Right renal pelvis (tissue), 4 donors: ENCODE measurements at places on chromosomes 3 and 15.

DNA sequence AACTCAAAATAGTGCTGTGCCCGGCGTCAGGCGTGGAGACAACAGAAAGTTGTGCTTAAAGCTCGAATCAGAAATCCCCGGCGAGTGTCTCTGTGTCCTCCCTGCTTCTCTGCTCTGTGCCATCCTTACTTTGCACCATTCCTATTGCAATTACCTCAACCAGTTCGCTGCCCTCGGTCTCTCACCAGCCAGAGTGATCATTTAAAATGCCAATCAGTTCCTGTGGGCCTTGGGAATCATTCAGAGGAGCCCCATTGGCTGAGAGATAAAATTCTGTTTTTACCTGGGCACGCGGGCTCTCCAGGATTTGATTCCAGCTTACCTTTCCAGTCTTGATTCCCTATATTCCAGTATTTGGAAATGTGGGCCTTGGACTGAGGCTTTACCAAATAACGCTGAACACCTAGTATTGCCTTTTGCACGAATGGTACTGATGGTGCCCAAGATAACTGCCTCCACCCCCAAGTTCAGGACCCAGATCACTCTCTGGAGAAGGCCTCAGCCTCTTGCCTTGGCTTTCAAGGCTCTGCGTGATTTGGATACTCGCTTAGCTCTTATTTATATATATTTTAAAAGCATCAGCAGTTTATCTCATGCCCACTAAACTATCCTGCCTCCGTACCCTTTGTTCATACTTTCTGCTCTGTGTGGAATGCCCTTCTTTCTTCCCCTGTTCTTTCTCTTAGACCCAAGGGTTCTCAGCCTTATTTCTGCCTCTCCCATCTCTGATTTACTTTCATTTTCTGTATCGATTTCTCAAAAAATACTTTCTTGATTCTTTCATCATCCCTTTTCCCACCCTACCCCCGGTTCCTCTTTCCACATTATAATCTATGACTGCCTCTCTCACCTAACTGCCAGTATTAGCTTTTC, 863 bp downstream of the PSMA4 start:
- no peak for DNase-seq

DNA sequence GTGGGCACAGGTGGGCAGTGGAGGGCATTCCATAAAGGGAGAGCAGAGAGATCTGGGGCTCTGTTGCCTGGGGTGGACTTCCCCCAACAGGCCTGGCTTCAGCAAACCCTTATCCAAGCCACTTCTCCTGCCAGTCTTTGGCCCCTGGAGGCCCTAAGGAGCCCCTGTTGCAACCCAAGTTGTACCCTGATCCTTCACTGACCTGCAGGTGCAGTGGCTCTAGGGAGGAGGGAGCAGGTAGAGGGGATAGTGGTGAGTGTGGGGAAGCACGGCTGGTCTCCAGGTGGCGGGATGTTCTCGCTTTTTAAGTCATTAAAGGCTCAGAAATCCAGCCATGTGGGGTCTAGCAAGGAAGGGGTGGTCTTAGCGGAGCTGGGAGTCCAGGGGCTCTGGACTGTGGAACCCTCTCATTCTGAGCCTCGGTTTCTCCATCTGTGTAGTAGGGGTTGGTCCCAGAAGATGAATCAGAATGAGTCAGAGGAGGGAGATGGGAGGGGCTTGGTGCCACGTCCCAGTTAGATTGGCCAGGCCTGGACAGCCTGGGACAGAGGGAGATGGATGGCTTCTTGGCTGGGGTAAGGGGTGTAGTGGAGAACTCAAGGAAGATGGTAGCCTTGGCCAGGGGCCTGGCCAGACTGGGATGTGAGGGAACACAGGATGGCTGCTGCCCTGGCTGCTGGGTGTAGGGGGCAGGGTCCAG, 2.6 kb downstream of the ZBTB47 start:
- no peak for DNase-seq

DNA sequence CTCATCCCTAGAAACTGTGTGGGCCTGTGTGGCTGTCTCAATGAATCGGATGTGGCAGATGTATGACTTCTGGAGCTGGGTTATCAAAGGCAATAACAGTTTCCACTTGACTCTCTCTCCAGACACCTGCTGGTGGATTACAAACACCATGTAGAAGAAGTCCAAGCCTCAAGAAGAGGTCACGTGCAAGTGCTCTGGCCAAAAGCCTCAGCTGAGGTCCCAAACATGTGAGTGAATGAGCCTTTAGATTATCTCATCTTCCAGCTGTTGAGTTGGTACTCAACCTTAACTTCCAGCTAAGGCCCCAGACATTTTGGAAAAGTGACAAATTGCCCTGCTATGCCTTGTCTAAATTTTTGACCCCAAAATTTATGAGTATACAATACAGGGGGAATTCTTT, 42.7 kb upstream of the IL12A start:
- no peak for DNase-seq

DNA sequence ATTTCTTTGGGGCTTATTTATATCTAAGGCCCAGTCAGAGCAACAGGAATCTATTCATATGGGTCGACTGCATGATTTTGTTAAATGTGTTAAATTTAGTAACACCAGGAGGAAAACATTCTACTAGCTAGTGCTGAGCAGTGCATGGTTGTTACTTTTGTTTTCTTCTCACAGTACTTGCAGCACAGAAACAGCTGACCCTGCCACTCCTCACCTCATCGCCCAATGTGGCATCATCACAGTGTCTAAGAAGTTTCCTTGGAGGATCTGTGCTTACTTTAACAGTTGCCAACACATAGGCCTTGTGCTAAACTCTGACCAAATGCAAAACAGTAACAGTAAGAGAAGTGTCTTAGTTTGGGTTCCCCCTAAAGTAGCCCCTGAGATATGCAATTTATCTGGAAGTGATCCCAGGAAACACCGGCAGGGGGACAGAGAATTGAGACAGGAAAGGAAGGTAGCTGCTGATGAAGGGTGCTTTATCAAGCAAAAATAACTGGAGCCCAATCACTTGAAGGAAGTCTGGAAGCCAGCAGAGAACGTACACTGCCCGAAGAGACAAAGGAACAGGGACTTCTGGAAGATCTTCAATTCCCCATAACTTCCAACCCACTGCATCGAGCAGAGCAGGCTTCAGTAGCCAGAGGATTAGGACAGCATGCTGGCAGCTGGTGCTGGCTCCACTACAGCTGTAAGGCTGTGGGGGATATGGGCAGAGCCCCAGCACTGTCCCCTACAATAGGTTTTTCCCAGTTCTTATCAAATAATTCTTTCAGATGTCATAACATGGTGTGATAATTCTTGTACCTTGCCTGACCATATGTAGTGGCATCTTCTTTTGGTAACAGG, 36.0 kb upstream of the ULK4 start:
- no peak for DNase-seq

DNA sequence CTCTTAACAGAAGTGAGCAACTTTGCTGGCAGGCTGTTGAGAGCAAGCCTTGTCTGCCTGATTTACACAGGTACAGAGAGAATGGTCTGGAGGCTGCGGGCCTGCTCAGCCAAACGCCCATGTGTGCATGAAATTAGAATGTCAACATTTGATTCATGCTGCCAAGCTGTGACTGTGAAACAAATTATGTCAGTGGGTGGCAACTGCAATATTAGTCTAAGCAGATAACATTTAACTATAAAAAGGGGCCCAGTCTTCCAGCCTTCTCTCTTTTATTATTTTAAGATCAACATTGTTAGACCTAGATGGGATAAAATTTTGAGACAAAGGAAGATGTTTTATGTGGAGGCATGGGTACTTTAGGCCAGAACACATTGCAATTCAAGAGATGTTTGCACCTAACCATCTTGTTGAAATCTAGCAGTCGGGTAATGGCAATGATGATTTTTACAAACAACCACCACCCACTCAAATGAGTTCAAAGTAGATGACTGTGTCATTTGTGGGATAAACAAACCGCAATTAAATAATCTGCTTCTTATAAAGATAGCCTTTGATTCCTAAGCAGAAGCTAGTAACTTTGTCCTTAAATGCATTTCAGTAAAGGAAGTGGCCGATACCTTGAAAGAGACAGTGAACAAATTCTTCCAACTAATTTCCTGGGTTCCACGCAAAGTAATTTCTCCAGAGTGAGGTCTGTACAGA, 70.2 kb downstream of the FOXB1 start:
- no peak for DNase-seq
